ENCODE measurements at places on chromosomes 1 and 21. TPM values are rescaled to one million over a fixed set of nuclear protein-coding genes. Genes with fewer than 3 reads are reported as not detected.

IFNLR1 gene
- total RNA-seq, result not detected

DNA sequence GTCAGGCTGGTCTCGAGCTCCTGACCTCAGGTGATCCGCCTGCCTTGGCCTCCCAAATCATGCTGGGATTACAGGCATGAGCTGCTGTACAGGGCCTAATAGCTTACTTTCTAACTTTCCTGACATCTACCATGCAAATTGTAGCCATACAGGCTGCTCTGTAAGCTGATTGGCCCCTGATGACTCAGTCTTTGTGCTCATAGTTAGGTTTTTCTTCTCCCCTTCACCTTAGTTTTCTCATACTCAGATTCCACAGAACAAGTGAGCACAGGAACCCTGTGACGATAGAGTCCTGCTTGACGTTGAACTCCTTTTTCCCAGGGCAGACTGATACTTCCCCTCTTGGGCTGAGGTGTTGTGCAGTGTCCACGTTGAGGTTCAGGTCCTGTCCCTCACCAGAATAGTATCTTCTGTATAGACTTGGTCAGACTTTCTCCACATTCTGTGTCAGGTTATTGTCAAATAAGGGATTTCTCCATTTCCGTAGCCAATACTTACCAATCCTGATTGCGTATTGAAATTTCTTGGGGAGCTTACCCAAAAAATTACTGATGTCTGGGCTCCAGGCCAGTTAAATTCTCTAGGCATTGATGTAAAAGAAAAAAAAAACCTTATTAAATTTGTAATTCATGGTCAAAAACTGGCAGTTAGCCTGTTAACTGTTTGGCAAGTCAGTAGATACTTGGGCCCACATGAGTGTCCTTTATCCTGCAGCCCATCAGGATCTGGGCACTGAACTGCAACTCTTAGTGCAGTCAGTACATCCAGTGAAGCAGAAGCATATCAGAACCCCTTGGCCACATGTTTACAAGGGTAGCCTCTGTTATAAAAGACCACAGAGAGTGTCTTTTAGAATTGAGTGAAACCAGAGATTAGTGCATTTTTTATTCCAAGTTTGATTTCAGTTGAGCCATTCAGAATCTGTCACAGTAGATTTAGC is 118.2 kb downstream of the DYRK1A start:
- DNase-seq, result no peak

- no peak for DNase-seq
These were observed 213.7 kb downstream of the KCNH1 start for GRCh38 chr1:210920258-210920657.

GRCh38 chr1:203252678-203253077 is 23.2 kb upstream of the CHIT1 start:
- DNase-seq, result no peak

GRCh38 chr1:199585392-199585791 is 442.1 kb upstream of the NR5A2 start:
- no peak for DNase-seq

Measured in osteocyte (in vitro differentiated cells).